ENCODE measurements at places on chromosomes 2 and 18.

DNA sequence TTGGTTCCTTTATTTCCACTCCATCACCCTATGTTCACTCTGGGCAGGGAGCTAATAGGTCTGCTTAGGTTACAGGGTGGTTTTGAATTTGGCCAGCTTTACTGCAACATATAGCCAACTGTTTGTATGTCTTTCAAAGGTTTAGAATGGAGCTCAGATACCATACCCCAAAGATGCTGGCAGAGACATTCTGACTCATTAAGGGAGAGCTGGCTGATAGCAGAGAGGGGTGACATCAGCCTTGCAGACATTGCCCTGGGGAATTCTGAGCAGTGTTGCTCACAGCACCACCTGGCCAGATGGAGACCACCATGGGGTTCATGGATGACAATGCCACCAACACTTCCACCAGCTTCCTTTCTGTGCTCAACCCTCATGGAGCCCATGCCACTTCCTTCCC, 2.1 kb downstream of the PROKR1 start:
- DNase-seq: no peak

DNA sequence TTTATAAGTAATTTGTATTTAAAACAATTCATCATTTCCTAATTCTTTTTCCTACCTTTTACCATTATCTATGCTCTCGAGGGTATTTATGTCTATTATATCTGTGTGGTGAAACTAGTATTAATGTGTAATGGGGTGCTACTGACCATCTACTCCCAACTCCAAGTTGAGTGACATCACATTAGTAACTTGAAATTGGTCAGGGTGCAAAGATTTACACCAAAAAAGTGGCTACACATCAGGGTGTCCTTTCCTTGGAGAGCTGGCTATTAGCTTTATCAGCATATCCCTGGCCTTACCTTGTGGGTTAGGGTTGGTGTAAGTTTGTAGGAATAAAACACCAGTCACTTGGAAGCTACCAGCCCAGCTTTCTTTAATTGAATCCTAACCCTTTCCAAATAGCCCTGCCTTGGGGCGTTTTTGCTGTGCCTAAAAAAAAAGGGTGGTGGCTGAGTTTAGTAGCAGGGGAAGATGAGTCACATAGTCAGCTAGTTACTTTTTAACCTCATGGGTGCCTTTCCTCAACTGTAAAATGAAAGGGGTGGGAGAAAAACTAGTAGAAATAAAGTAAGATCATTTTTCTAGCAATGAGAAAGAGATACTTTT, 14.0 kb downstream of the ANXA4 start:
- no peak for DNase-seq

GRCh38 chr2:127154396-127154795, 47.4 kb upstream of the BIN1 start:
- DNase-seq: no peak

GRCh38 chr2:3602553-3603339, 7.8 kb downstream of the COLEC11 start:
- DNase-seq: no peak

GRCh38 chr2:118442996-118443553, 354.8 kb downstream of the INSIG2 start:
- no peak for DNase-seq

DNA sequence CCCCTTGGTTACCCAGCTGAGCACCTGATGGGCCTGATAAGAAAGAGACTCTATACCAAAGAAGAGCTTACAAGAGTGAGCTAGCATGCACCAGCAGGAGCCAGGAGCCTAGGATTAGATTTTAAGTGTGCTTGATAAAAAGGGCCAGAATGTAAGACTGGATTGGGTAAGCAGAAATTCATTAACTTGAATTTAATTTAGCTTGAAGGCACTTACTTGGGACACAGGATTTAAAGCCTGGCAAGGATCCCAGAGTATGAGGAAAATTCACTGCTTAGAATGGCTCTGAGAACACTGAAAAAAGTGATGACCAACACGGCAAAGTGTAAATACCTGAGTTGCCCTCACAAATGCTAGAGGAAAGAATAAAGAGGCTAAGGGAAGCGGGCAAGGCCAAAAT, 91.3 kb upstream of the RBBP8 start:
- DNase-seq: no peak

DNA sequence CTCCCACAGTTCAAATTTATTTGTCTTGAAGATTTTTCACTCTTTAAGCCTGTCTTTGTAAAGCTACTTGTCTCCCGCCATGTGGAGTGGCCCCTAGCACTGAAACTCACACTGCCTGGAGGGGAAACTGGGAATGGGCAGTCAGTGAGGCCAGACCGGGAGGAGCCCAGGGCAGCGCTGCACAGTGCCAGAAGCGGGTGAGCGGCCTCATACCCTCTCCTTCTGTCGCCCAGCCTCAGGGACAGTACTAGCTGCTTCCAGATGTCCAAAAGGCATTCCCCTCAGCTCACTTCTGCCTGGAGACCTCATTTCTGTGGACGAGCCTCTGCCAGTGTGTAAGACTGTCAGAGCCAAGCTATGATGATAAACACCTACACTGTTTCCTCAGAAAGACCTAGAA, 79.9 kb downstream of the SEPTIN10 start:
- no peak for DNase-seq

DNA sequence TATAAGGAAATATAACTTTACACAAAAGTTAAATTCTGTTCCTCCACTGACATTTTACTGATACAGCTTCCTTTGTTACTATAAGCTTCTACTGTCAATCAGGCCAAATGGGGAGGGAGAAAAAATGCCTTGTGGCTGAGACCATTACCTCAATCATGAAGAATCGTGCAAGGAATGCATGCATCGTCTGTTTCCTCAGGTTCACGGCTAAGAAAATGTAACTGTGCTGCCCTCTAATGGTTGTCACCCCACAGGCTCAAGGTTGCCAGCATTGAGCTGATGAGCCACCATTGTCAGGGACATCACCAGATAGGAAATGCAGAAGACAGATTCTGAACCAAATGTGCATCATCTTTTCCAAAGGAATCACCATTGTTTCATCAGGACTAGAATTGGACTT, 426.9 kb downstream of the CDH2 start:
- DNase-seq: no peak

DNA sequence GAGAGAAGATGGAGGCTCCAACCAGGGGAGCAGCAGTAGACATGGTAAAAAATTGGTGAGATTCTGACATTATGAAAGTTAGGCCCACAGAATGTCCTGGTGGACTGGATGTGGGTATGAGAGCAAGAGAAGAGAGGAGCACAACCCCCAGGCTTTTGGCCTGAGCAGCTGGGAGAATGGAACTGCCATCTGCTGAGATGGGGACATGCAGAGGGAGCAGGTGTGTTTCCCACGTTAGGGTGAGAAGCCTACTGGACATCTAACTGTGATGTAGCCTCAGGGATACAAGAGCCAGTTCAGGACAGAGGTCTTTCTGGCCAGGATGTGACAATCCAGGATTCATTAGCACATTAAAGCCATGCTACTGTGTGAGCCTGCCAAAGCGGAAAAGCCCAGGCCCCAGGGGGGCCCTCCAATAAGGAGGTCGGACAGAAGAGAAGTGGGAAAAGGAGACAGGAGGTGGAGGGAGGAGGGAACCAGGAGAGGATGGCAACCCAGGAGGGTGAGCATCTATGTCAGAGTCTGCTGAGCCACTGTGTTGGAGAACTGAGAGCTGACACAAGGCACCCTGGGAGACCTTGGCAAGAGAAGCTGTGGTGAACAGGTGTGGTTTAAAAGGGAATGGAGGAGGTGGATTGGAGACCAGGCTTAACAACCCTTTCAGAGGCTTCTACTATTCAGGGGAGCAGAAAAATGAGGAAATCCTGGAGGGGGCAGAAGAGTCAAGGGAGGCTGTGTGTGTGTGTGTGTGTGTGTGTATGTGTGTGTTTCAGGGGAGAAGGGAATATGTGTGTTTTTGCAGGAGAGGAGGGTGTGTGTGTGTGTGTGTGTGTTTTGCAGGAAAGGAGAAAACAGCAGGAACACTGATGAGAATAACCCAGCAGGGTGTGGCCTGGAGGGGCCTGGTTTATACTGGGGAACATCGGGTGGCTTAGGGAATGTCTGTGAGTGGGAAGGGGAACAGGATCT, 10.5 kb downstream of the CYB5A start:
- no peak for DNase-seq
